ENCODE measurements at places on chromosomes 12 and 14.

GRCh38 chr14:92719421-92719820, 29.0 kb downstream of the LGMN start:
- no peak for DNase-seq
- H3K4me1 ChIP-seq, result no peaks in the 10 kb centered on the region
- no peaks in the 10 kb centered on the region for H3K27me3 ChIP-seq
- no peak overlapping the region for H3K27ac ChIP-seq

DNA sequence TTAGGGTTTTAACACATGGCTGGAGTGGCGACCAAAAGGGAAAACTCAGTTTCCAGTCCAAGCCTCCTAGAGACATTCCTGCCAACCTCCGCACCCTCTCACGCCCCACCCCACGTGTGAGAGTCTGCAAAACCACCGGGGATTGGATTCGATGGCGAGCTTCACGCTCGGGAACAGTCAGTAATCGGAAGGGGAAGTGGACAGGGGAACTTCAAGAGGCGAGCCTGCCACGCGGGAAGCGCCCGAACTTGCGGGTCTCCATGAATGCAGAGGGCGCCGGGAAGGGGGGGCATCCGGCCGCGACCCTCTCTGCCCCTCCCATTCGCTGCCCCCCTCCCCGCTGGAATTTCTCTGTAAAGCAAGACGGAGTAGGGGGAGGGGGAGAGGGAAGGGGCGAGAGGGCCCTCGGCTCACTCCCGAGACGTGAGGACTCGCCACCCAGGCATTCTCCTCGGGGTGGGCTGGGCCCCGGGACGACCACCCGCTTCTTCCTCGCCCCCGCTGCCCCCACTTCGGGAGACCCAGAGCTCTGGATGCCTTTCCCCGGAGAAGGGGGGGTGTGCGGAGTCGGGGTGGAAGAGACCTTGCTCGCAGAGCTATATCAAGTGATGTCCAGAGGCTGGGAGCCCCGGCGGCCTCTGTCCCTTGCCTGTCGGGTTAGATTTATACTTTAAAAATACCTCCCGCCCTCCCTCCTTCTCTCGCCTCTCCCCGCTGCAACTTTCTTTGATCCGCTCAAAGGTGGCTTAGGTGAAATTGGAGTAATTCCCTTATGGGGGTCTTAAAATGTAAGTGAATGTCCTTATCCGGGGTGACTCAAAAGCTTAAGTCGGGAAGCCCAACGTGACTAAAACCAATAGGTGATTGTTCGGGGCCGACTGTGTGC, 2.5 kb upstream of the CCND2 start:
- DNase-seq, result peak; percentile 84
- peaks cover 22% of the 10 kb centered on the region for H3K4me1 ChIP-seq
- H3K36me3 ChIP-seq, result no peaks in the 10 kb centered on the region
- H3K4me3 ChIP-seq, result peak overlapping the region; percentile 77
- H3K27me3 ChIP-seq, result no peaks in the 10 kb centered on the region

DNA sequence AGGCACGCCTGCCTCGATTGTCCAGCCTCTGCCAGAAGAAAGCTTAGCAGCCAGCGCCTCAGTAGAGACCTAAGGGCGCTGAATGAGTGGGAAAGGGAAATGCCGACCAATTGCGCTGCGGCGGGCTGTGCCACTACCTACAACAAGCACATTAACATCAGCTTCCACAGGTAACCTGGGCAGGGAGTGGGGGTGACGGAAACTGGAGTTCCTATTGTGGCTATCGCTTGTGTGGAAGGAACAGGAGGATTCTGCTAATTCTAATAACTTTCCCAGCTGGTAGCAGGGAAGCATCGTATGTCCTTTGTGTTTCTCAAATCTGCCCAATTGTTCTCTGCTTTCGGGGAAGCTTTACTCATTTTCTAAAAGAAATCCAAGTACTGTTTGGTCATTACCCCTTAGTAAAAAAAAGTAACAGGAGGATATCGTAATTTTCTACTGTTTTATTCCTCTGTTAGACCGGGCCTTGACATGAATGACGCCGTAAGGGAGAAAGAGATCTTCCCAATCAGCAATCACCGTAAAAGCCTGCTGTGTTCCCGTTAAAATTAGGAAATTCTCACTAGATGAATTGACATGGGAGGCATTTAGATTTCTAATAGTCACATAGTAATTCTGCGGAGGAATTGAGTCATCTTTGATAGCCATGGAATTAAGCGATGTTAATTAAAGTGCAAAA, 449 bp downstream of the THAP2 start:
- DNase-seq, result no peak
- peak overlapping the region; percentile 88 for H3K4me3 ChIP-seq
- H3K4me1 ChIP-seq, result peaks cover 28% of the 10 kb centered on the region
- H3K36me3 ChIP-seq, result peaks cover 9% of the 10 kb centered on the region
- no peaks in the 10 kb centered on the region for H3K27me3 ChIP-seq

DNA sequence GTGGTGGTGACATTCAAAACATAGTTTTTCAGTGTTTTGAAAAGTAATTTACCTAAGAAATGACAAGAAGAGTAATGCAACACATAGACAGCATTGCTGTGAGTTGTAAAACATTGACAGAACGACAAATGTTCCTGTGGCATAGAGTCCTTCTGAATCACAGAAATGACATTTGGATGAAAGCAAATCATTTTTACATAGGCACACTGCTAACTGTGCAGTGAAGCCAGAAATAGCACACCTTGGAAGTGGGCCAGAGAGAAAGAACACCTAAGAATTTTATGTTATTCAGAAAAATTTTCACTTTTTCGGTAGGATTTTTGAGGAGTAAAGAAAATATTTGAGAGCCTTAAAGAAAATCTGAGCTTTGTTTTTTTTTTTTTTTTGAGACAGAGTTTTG, 100.6 kb downstream of the ANO4 start:
- no peak for DNase-seq
- no peaks in the 10 kb centered on the region for H3K27me3 ChIP-seq
- H3K27ac ChIP-seq, result no peak overlapping the region
- H3K4me1 ChIP-seq, result no peaks in the 10 kb centered on the region
- no peak overlapping the region for H3K4me3 ChIP-seq

- no peak overlapping the region for H3K4me3 ChIP-seq
- no peak overlapping the region for H3K27ac ChIP-seq
- H3K4me1 ChIP-seq, result no peaks in the 10 kb centered on the region
- H3K36me3 ChIP-seq, result peaks cover 11% of the 10 kb centered on the region
- DNase-seq, result no peak
Measured at GRCh38 chr14:39367387-39367751, 64.9 kb downstream of the FBXO33 start.

- no peaks in the 10 kb centered on the region for H3K4me1 ChIP-seq
- no peak overlapping the region for H3K4me3 ChIP-seq
- H3K27ac ChIP-seq, result no peak overlapping the region
- no peaks in the 10 kb centered on the region for H3K36me3 ChIP-seq
- DNase-seq, result no peak
Measured at GRCh38 chr12:30973175-30973574, 46.6 kb downstream of the TSPAN11 start.

DNA sequence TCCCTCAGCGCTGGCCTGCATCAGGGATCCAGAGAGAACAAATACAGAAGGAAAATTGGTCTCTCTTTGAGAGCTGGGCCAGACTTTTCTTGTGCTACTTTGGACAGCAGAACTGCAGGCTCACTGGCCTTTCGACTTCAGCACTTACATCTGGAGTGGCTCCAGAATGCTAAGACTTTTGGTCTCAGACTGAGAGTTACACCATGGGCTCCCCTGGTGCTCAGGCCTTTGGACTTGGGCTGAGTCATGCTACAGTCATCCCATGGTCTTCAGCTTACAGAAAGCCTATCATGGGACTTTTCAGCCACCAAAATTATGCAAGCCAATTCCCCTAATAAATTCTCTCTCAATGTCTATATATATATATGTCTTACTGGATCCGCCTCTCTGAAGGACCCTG, 9.0 kb upstream of the CD163 start:
- no peaks in the 10 kb centered on the region for H3K4me1 ChIP-seq
- no peak for DNase-seq
- H3K36me3 ChIP-seq, result no peaks in the 10 kb centered on the region
- H3K4me3 ChIP-seq, result no peak overlapping the region
- no peaks in the 10 kb centered on the region for H3K27me3 ChIP-seq
- H3K27ac ChIP-seq, result no peak overlapping the region

DNA sequence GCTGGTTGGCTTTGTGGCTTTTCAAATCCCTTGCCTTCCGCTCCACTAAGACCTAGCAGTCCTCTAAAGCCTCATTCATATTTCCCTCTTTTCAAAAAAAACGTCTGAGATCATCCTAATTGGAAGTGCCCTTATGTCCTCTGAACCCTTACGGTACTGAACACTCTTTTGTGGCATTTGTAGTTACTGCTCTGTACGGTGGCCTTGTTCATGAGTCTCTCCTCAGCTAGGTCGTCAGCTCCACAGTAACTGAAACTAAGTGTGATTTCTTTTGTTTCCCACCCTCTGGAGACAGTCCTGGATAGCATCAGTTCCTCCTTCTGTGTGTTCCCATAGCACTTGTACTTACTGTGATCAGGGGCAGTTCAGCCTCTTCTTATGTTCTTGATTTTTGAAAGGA, 49.7 kb downstream of the DAAM1 start:
- no peaks in the 10 kb centered on the region for H3K36me3 ChIP-seq
- no peak overlapping the region for H3K27ac ChIP-seq
- peaks cover 7% of the 10 kb centered on the region for H3K4me1 ChIP-seq
- DNase-seq, result no peak
- no peak overlapping the region for H3K4me3 ChIP-seq
- no peaks in the 10 kb centered on the region for H3K27me3 ChIP-seq

DNA sequence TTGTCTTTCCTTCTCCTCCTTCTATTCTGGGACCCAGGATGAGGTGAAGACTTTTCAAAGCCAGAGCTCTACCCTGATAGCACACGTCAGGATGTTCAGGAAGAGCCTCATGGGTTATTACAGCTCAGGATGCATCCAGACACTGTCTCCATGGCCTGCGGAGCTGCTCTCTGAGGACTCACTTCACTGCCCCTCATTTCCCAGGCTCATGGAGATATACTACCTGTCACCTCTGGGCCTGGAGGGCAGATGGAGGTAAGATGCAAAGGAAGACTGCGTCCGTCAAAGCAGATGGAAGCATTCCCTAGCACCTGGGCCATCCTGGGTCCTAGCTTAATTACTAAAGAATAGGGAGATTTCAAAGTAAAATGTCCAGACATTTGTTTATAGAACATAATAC, 32.6 kb downstream of the STON2 start:
- DNase-seq, result no peak
- H3K27ac ChIP-seq, result no peak overlapping the region
- no peaks in the 10 kb centered on the region for H3K27me3 ChIP-seq
- no peaks in the 10 kb centered on the region for H3K36me3 ChIP-seq

- H3K27ac ChIP-seq, result no peak overlapping the region
- no peaks in the 10 kb centered on the region for H3K36me3 ChIP-seq
- DNase-seq, result no peak
Measured at GRCh38 chr12:33967760-33968159, 54.5 kb upstream of the ALG10 start.

- H3K4me1 ChIP-seq, result no peaks in the 10 kb centered on the region
- no peaks in the 10 kb centered on the region for H3K27me3 ChIP-seq
- H3K27ac ChIP-seq, result no peak overlapping the region
- no peak overlapping the region for H3K4me3 ChIP-seq
- no peak for DNase-seq
- no peaks in the 10 kb centered on the region for H3K36me3 ChIP-seq
Measured at GRCh38 chr12:127742231-127742630, 524.7 kb upstream of the TMEM132C start.

GRCh38 chr12:64457923-64458322, 6.0 kb downstream of the TBK1 start:
- DNase-seq, result no peak
- H3K27ac ChIP-seq, result peak overlapping the region; percentile 27
- peaks cover 9% of the 10 kb centered on the region for H3K4me1 ChIP-seq
- H3K27me3 ChIP-seq, result no peaks in the 10 kb centered on the region

GRCh38 chr12:99611599-99611998, 36.0 kb upstream of the GARIN6 start:
- no peak overlapping the region for H3K27ac ChIP-seq
- no peak for DNase-seq
- no peaks in the 10 kb centered on the region for H3K4me1 ChIP-seq
- no peaks in the 10 kb centered on the region for H3K36me3 ChIP-seq
- H3K4me3 ChIP-seq, result no peak overlapping the region

- no peaks in the 10 kb centered on the region for H3K4me1 ChIP-seq
- H3K4me3 ChIP-seq, result no peak overlapping the region
- H3K27ac ChIP-seq, result no peak overlapping the region
- DNase-seq, result no peak
- H3K36me3 ChIP-seq, result peaks cover 2% of the 10 kb centered on the region
- no peaks in the 10 kb centered on the region for H3K27me3 ChIP-seq
Measured at GRCh38 chr12:109169686-109170085, 53.3 kb downstream of the ACACB start.

DNA sequence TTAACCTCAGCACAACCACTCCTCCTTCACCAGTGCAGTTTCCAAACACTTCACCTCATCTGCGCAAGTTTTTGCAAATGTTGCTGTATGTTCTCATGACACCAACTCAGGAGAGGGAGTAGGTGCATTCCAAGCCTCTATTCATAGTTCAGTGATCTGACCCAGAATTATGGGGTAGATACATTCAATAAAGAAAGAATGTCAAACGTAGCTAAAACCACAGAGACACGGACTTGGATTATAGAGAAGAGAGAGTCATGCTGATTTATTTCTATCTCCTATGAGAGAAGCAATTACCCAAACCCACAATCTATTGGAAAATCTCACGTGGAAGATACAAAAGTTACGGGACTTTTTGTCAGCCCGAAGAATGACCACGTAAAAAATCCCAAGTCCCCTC, 1006.0 kb upstream of the TMEM132C start:
- no peak overlapping the region for H3K4me3 ChIP-seq
- no peaks in the 10 kb centered on the region for H3K27me3 ChIP-seq
- H3K27ac ChIP-seq, result no peak overlapping the region
- no peaks in the 10 kb centered on the region for H3K36me3 ChIP-seq
